ENCODE measurements at places on chromosomes 13 and 19.

DNA sequence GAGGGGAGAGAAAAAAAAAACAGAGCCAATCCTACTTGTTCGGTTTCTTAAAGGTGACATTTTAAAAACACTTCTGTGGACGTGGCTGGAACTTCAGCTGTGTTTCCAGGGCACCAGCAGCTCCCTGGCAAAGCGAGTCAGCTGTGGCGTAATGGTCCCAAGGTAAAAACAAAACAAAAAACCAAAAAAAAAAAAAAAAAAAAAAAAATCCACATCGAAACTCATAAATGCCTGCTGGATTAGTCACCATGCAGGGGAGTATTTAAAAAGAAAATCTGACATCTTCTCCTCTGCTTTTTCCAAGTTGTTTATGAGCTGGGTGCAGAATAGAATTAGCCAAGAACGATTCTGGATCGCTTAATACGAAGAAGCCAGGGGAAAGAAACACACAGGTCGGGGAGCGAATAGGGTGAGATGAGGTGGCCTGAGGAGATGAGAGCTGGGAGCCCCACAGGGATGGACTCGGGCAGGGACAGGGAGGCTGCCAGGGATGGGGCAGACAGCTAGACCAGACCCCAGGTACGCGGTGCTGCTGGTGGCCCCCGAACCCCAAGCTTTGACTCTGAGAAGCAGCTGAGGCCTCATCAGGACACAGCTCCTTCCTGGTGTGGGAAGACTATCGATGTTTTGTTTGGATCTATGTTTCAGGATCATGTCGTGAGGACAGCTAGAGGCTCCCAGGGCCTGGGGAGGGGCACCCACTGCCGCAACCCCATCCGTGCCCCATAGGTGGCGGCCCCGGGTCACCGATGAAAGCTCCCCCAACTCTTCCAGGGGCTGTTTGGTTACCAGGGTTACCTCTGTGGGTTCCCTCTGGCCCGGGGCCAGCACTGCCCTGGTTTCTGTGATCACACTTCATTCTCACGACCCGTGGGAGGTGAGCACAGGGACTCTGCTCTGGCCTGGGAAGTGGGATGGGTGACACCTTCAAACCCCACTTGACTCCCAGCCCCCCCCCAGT is 3.1 kb upstream of the CTXN1 start:
- DNase-seq, result peak; percentile 48

- no peak for DNase-seq
Measured at GRCh38 chr13:112710855-112711527, 21.2 kb downstream of the ATP11A start.

DNA sequence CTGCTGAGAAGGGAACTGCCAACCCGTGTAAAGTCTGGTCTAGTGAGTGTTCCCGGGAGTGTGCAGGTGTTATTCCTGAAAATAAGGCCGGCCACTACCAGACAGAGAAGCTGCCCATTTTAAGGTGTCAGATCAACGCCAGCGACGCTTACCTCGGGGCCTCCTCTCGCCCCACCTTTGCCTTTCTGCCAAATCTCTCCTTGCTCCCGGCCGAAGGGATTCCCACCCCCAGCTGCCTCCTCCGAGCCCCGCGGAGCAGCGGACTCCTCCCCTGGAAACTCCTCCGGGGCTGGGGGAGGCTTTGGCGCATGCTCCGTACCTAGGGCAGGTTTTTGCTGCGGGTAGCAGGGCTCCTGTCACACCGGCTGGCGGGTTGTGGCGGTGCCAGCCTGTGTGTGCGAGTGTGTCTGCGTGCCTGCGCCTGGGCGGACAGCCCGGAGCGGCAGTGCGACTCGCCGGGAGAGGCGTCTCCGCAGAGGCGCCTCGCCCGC is at the start of gene HS6ST3:
HS6ST3 (plus strand) TSS at position 359 of the 491 bp plus-strand sequence.
- DNase-seq, result no peak

DNA sequence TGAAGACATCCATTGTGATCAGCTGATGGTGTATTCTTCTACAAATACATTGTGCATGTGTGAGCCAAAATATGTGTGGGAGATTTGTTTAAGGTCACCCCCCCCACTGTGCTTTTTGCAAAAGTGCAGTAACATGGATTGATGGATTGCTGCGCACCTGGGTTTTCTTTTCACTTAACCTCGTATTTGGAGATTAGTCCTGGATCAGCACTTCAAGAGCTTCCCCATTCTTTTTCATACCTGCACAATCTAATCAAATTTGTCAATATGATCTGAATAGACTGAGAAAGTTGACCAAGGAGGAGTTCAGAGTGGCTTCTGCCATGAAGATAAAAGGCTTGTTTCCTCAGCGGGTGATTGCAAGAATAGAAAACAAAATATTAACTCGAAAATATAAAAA is 23.7 kb downstream of the NAA16 start:
- DNase-seq, result no peak

GRCh38 chr13:112809332-112810315 is 119.8 kb downstream of the ATP11A start:
- DNase-seq, result no peak

- no peak for DNase-seq
Measured at GRCh38 chr13:79398915-79399314, 7.1 kb downstream of the RBM26 start.

DNA sequence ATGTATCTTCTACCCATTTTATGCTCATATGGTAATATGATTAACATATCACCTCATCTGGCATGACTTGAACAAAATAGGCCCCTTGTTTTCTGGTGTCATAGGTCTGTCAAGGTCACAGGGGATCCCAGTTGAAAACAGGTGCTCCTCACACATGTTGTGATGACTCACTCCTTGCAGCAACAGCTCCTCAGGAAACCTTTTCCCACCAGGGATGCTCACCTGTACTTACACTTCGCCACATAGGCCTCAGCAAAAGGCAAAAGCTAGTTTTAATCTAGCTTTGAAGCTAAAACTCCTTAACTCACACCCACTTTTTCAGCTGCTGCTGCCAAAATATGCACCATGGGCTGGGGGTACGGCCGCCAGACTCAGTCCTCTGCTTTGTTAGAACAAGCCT is 110.0 kb upstream of the SOX21 start:
- DNase-seq, result no peak

- no peak for DNase-seq
Measured at GRCh38 chr19:51368366-51369282, at the start of gene CLDND2. CLDND2 (minus strand) TSS chr19:51369003; CDS start chr19:51368577, 426 bp downstream.

GRCh38 chr19:2015608-2015950 is at the start of gene BTBD2:
BTBD2 (minus strand) TSS chr19:2015714; CDS start chr19:2015703, 11 bp downstream.
- DNase-seq, result peak; percentile 53

GRCh38 chr13:55359067-55359466 is 1781.7 kb upstream of the PRR20A start:
- DNase-seq, result no peak

GRCh38 chr13:109785141-109785891 is 1.1 kb downstream of the IRS2 start:
- no peak for DNase-seq

- no peak for DNase-seq
Measured at GRCh38 chr13:23856008-23856750, 33.0 kb downstream of the MIPEP start.

- DNase-seq, result no peak
Measured at GRCh38 chr19:38830039-38830733, 1.4 kb downstream of the ECH1 start.

DNA sequence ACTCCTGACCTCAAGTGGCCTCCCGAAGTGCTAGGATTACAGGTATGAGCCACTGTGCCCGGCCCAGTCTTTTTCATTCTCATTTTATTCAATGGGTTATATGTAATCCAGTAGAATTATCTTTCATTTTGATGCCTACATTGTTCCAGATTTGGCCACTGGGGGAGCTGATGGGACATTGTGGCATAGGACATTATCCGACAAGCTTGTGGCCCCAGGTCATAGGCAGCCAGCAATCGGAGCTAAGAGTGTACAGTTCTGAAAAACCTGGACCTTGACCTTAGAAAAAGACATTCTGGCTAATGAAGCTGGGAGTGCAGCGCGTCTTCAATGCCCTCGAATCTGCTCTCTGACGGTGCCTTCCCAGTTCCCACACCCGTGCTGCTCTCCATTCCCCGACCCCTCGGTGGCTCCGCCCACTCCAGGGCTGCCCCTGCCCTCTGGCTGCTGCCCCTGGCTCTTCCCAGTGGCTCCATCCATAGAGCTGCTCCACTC is 108.7 kb downstream of the TEX29 start:
- DNase-seq, result no peak

DNA sequence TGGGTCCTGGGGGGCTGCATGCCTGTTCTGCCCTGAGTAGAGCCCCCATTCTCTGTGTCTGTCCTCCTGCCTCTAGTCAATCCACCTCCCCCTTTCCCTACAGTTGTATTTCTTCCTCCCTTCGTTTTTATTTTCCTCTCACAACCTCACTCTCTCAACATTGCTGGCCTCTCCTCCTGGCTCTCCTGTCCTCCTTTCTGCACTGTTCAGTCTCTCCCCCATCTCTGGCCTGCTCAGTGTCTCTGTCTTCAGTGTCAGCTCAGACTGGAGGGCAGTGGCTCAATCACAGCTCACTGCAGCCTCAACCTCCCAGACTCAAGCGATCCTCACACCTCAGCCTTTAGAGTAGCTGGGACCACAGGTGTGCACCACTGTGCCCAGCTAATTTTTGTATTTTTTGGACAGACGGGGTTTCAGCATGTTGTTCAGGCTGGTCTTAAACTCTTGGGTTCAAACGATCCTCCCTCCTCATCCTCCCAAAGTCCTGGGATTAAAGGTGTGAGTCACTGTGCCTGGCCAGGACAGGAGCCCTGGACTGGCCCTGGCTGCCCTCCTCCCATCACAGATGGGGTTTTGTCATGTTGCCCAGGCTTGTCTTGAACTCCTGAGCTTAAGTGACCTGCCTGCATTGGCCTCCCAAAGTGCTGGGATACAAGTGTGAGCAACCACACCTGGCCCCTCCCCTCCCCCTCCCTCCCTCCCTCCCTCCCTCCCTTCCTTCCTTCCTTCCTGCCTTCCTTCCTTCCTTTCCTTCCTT is 32.0 kb upstream of the IGFL1 start:
- DNase-seq, result no peak

DNA sequence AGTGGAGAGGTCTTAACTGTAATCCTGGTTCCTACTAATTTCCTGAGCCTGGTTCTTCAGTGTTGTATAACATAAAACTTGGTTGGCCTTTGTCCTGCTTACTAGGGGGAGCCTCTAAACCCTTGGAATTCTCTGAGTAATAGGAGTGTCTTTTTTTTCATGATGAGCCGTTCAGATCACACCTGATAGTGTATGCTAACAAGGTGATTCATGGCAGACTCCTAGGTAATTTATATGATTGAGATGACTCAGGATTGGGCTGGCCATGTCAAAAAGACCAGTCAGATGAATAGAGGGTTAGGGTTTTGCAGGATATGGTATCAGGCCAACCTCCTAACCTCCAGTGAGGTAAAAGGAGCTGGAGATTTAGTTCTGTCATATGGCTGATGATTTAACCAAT is 135.8 kb upstream of the KLF12 start:
- DNase-seq, result no peak

- no peak for DNase-seq
Measured at GRCh38 chr13:109983447-109983846, 197.1 kb upstream of the IRS2 start.

DNA sequence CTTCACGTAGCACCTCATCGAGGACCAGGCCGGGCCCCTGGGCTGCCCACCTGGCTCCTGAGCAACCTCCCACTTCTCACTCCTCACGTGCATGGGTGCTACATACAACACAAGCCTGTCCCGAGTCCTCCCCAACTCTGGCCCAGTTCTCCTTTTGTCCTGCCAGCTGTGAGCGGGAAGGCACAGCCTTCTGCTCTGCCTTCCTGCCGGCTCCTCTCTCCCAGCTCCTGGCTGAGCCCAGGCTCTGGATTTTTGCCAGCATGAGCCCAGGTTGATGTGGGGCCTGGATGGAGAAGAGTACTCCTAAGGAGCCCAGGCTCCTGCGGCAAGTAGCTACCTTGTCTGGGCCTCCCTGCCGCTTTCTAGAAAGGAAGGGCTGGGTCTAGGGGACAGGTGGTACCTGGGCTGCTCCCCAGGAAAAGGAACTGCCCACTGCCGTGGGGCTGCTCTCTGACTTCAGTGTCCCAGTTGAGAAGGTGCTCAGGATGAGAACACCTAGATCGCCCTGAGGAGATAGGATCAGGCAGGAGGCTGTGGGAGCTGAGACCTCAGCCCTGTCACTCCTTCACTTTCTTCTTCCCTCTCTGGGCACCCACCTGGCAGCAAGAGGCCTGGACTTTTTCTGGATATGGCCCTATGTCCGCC is 23.6 kb downstream of the LYL1 start:
- DNase-seq, result no peak
